ENCODE measurements at places on chromosomes 12 and 14. TPM values are rescaled to one million over a fixed set of nuclear protein-coding genes. Genes with fewer than 3 reads are reported as not detected.

Gene MYO1A
- not detected for total RNA-seq

Gene DDX11
- total RNA-seq = 52.9 TPM

Gene BEGAIN
- 7.0 TPM for total RNA-seq

Gene NFATC4
- 223 TPM for total RNA-seq

Gene GZMB
- not detected for total RNA-seq

Gene DPF3
- 5.3 TPM for total RNA-seq

- DNase-seq = no peak
Observed at GRCh38 chr12:89461649-89462612, 62.7 kb downstream of the GALNT4 start.

DNA sequence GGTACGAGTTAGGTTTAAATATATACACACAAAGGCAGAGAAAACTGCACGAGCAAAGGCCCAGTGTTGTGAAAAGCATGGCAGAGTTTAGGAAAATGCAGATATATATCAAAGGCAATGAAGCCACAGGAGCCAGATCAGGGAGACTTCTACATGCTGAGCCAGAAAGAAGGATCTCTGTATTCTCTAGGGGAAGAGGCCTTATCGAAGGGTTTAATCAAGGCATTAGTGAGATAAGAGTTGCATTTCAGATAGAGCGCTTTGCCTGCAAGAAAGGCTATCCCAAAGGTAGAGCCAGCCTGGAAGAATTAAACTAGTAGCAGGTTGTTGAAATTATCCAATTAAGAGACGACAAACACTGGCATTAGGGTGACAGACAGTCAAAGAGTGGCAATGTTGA lies 7.6 kb downstream of the PTPRO start:
- DNase-seq = no peak

DNA sequence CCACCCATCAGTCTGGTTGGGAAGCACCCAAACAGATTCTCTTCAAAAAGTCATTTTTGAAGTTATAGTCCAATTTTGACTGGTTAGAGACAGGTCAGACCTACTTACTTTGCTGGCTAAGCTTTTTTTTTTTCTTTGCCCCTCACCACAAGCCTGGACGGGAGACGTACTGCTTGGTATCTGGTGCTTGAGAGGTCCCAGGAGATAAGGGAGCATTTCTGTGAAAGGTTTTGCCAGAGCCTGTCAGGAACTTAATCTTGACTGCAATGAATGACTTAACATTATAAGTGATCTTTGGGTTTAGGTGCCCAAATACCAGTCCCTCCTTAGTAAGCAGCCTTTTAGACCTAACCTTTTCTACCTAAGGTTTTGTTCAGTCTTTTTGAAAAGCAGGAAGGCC lies 6.3 kb downstream of the MTHFD1 start:
- no peak for DNase-seq

DNA sequence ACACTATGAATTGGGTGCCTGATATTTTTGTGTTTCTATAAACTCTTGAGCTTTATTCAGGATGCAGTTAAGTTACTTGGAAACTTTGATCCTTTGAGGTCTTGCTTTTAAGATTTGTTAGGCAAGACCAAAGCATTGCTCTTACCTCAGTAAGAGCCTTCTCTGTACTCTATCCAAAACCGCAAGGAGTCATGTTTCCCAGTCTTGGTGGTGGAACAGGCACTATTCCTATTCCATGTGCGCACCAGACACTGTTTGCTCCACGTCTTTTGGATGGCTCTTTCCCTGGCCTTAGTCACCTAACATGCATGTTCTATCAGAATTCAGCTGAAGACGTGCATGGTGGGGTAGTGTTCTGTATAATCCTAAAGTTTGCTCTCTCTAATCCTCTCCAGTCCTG lies 23.5 kb downstream of the CSRP2 start:
- no peak for DNase-seq

GRCh38 chr14:56394826-56395530 lies 184.6 kb upstream of the TMEM260 start:
- DNase-seq = no peak

- no peak for DNase-seq
Observed at GRCh38 chr14:23828616-23829015, 125.0 kb upstream of the DHRS4 start.

- no peak for DNase-seq
Observed at GRCh38 chr12:92719674-92720073, 16.9 kb downstream of the PLEKHG7 start.

DNA sequence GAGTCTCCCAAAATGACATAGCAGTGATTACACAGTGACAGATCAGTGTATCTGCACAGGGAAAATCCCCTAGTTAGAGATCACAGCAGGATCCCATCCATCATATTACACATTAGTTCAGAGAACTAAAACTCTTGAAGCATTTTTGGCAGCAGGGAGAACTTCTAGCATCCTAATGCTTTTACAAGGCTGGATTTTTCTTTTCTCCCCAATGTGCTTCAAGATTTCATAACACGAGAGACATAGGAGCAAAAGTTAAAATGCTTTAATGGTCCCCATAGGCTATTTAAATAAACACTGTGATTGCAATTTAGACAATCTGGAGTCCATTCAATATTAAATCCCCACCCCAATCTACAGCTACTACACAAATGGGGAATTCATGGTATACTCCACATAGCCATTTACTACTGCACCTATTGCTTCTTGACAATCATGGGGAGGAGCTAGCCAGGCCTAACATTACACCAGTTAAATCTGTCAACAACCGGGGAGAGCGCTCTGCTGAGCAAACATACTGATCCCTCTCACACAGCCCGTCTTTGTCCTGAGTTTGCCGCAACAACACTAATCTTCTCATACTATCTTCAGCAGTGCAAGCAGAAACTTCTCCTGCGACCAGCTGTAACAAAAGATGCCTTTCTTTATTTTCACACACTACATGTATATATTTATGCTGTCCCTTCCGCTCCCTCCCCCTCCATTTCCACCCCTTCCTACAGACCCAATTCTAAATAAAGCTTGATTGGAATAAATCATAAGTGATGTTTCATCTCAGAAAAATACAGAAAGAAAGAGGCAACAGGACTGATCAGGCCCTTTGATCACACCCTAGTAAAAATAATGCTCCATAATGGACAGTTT lies 120.3 kb upstream of the SOX5 start:
- DNase-seq = no peak

GRCh38 chr12:94207849-94208621 lies 59.7 kb downstream of the PLXNC1 start:
- no peak for DNase-seq

DNA sequence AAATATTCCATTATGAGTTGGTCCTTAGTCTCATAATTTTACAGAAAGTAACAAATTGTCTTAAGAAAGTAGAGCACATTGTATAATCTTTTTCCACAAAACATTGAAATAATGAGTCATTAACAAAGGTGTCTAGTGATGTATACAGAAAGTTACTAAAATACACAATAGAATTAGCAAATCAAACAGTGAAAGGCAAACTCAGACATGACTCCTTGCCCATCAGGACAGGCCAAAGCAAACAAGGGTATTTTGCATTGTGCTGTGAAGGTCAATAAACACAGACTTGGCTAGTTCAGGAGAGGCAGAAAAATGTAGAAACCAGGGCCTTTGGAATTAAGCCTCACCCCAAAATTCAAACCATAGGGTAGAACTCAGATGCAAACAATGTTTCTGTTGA lies 37.3 kb downstream of the SIX4 start:
- DNase-seq = no peak

DNA sequence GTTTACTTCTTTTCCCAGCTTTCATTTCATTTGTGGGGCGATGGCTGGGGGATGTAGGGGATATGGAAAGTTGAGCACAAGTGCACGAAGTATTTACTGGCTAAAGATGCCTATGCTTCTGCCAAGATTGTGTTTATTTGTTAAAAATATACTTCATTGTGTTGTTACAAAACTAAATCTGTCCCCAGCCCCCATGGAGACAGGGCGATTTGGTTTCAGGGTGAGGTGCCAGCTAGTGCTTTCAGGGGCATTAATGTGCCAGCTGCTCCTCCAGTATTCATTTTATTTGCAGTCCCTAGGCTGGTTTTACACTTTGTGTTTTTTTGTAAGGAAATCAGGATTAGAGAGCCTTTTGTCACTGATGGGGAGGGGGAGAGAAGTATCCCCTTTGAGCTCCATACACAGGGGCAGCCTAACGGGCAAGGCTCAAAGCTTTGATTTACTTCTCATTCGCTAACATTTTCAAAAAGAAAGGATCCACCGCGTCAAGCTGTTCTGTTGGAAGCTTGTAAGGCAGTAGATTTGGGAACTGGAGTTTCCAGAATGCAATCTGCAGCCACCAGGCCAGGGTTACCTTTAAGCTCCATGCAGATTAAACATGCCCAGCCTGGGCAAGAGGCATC lies 198.7 kb upstream of the PLEKHG7 start:
- DNase-seq = no peak

DNA sequence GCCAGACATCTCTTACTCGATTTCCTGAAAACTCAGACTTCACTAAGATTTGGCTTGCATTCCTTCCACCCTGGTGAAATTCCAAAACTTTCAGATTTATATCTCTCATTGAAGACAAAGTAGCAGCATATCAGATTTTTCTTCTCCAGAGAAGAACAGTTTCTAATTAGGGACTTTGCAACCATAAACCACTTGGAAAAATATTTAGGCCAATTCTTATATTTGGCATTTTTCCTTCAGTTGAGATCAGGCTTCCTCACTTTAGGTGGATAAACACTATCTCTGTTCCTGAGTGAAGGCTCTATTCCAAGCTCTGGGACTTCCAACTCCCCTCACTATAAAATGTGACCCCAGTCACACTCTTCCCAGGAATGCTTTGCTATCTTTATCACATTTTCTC lies 1434.3 kb upstream of the FLRT2 start:
- DNase-seq = no peak

DNA sequence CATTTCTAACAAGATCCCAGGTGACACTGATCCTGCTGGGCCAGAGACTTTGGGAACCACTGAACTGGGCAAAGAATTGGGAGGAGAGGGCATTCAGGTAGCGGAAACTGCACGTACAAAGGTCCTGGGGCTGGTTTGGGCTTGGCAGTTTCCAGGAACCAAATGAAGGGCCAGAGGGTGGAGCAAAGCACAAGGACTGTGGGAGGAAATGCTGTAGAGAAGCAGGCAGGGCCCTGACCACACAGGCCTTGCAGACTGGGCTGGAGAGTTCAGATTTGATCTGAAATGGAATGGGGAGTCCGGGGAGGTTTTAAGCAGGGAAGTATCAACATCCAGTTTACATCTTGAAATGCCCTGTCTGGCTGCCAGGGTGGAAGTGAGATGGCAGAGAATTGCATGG lies 195.1 kb downstream of the PHETA1 start:
- no peak for DNase-seq

DNA sequence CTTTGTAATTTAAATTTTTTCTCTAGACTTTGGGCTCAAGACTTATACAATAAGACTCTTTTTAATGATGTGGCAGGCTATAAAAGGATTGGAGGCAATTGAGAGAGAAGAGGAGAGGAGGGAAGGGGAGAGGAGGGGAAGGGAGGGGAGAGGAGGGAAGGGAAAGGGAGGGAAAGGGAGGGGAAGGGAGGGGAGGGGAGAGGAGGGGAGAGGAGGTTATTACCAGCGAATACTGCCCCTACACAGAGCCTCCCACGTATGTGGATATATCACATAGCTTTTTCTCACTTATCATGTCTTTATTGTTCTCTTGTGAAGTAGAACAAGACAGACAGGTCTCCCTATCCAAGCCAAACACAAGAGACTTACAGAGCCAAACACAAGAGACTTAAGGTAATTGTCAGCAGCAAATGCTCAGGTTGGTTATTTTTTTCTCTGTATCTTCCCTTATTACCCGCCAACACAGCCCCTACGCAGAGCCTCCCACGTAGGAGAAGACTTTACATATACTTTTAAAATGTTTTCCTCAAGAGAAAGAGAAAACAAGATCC lies 63.1 kb downstream of the DRAM1 start:
- no peak for DNase-seq

- no peak for DNase-seq
Observed at GRCh38 chr12:92608151-92609091, 94.4 kb upstream of the PLEKHG7 start.

DNA sequence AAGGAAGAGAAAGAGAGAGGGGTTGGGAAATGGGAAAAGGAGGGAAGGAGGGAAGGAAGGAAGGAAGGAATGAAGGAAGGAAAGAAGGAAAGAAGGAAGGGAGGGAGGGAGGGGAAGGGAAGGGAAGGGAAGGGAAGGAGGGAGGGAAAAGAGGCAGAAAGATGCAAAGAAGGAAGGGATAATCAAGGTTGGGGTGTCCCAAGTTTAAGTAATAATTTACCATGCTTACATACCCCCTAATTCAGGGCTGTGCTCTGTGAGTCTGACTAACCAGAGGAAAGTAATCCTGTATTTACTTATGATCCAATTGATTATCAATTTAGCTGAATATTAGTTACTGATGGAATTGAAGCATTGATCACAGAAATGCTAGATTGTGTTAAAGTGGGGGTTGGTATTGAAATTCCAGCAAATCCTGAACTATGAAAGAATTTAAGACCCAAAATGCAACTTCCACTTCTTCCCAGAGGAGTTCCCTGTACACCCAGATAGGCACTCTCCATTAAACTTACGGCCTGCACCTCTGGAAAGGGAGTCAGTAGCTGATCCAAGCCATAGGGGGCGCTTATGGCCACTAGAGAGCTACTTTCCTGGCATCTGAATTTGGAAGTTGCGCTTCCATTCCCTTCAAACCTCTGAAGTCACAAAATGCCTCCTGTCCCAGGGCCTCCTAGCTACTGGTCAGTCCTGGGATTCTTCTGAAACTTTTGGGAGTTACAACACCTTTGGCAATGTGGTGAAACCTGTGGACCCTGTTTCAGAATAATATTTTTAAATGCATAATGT lies 162.7 kb upstream of the PWP1 start:
- no peak for DNase-seq
